ENCODE measurements at places on chromosomes 6 and 20.
A peak's percentile ranks its signal among the peaks of the same experiment; 100 is the strongest.

DNA sequence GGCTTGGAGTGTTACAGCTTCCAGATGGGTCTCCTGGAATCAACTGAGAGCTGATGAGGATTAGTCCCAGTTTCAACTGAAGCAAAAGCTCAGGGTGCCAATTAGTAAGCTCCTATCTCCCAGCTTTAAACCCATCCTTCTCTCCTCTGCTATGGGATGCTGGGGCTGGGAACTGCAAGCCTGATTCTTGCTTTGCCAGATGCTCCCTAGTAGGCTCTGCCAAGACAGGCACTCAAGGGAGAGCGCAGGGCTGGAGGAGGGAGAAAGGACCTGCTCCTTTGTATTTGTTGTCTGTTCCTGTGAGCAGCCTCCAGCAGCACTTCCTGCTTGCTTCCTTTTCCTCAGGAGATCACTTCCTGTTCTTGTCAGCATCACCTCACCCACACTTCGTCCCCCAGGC lies 309.7 kb downstream of the KIF16B start:
- peak; percentile 25 for DNase-seq

GRCh38 chr6:104332364-104332763 lies 527.4 kb downstream of the HACE1 start:
- DNase-seq = no peak

DNA sequence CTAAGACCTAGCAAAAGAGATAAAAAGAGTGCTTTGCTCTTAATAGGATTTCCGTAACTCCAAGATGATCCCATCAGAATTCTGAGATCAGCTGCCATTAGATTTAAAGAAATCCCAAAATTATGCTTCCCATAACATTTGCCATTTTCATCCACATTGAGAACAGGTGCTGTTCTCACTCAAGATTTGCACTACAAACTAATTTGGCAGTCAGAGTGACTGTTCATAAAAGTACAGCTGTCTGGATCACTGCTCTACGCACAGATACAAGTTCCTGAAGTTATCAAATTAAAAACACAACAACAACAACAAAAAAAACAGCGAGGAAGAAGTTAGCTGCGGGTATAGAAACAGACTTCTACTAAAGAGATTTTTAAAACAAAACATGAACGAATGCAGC lies 58.1 kb downstream of the ASCC3 start:
- DNase-seq = no peak

DNA sequence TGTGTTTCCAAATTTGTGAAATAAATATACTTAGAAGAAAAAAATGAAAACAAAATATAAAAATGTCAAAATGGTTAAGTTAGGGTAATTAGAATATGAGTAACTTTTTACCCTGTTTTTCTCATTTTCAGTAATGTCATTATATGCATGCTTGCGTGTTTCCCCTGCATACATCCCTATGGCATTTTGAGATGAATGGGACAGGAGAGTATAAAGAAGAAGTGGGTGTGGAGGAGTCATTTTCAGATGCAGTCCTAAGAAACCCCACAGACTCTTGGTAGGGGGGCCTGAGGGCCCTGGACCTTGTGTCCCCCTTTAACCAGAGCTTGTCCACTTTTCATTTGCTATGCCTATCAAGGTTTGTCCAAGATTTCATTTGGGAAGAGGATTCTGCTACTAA lies 77.2 kb downstream of the FOXO3 start:
- DNase-seq = no peak

GRCh38 chr6:82062219-82062618 lies 185.3 kb downstream of the IBTK start:
- no peak for DNase-seq

DNA sequence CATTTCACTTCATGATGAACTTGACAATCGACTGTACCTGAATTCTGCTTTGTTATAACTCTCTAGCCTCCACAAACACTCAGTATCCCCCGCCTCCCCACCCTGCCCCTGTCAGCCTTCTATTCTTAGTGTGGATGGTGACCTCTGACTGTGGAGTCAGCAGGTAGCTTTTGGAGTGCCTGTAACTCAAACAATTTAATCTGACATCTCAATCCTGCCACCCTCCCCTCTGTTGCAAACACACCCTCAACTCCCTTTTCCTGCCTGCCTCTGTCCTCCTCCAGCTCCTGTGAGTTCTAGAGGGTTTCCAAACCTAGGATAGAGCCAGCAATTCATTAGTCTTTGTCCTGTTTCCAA lies 20.3 kb downstream of the DAAM2 start:
- DNase-seq = no peak

GRCh38 chr6:43516367-43516696 lies 394 bp downstream of the YIPF3 start:
- no peak for DNase-seq

- no peak for DNase-seq
These were observed 8.9 kb upstream of the DDR1 start for GRCh38 chr6:30875244-30876038.

- DNase-seq = no peak
These were observed 265.8 kb upstream of the GJE1 start for GRCh38 chr6:141866731-141867497.

DNA sequence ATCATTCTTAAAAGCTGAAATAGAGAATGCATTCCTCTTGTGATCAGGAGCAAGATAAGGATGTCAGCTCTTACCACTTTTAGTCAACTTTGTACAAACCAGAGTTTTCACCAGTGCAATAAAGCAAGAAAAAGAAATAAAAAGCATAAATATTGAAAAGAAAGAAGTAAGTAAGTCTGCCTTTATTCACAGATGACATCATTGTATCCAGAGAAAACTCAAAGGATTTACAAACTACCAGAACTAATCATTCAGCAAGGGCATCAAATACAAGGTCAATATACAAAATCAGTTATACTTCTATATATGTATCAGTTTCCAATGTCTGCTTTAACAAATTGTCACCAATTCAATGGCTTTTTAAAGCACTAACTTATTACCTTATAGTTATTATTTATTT lies 13.4 kb downstream of the TTLL9 start:
- no peak for DNase-seq

DNA sequence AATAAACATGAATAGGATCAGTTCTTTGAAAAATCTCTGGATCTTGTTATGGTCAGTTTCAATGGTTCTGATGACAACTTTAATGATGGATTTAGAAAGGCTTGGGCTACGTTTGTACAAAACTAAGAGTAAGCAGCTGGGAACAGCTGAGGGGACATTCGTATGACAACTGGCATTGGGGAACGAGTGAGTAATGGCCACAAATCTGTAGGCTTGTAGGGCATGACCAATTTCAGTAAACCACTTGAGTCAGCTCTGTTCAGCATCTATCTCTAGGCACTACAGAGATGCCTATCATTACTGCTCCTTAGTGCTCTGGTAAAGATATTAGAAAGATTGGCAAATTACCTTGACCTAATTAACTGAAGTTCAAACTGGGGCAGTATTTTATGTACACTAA lies 1375.6 kb downstream of the EPHA7 start:
- DNase-seq = no peak

GRCh38 chr6:132070356-132070755 lies 119.2 kb upstream of the CCN2 start:
- no peak for DNase-seq

- no peak for DNase-seq
These were observed 69.8 kb upstream of the TINAG start for GRCh38 chr6:54238396-54238795.

- no peak for DNase-seq
These were observed 32.0 kb upstream of the GJA10 start for GRCh38 chr6:89862273-89862672.

GRCh38 chr6:26412954-26413353 lies 10.9 kb downstream of the BTN3A1 start:
- no peak for DNase-seq

DNA sequence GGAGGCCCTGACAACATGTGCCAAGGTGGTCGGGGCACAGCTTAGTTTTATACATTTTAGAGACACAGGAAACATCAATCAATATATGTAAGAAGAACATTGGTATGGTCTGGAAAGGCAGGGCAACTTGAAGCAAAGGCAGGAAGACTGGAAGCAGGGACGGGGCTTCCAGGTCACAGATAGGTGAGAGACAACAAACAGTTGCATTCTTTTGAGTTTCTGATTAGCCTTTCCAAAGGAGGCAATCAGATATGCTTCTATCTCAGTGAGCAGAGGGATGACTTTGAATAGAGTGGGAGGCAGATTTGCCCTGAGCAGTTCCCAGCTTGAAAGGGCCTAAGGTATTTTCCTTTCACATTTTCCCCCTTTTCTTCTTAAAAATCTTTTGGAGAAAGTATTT lies 311.0 kb upstream of the RGS17 start:
- no peak for DNase-seq

- no peak for DNase-seq
These were observed 75.3 kb upstream of the RIPOR2 start for GRCh38 chr6:25010902-25011625.

- peak; percentile 52 for DNase-seq
These were observed 20.6 kb upstream of the SGK2 start for GRCh38 chr20:43537921-43538877.

DNA sequence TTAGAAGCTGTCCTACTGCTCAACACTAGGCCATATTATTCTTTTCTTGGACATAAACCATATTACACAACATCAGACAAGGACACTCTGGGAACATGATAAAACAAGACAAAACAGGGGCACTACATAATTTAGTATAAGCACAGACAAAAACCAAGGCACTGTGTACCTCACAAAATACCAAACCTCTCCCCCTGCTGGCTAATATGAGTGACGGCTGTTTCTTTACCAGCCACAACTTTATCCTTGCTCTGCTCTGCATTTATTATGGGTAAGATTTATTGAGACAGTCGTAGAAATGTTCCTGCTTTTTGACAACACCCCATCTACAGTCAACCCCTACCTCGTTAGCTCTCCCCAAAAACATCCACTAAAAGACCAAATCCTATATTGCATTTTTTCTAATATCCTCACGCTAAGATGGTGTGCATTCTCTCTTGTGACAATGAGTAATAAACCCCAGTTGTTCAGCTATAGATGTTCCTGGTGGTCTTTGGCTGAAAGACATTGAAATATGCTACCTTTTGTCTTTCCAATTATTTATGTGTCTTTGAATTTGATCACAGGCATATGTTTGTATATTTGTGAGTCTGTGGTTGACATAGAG lies 23.8 kb upstream of the POLR1H start:
- DNase-seq = no peak

GRCh38 chr20:23412026-23412425 lies 9.3 kb downstream of the NAPB start:
- no peak for DNase-seq

DNA sequence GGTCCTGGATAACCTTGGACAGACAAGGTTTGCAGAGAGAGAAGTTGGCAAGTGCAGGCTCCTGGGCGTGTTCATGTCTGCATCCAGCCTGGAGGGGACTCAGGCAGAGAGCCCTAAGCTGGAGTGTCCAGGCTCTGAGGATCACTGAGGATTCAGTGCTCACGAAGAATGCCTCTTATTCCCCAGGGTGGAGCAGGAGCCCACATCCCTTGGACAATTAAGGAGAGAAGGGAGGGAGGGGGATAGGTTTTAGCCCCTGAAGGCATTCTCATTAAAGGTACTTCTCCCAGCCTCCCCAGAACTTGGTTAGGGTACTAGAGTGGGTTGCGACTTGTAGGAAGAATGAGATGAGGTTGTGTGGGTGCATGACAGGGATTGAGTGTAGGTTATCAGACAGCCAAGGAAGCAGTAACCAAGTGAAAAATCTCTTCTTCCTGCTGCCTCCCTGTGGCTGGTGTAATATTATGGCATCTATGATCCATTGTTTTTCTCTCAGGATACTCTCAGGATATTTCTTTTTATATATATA lies 680 bp downstream of the HLA-DPB1 start:
- no peak for DNase-seq

GRCh38 chr20:45935416-45936046 lies 1.0 kb downstream of the PCIF1 start:
- no peak for DNase-seq

DNA sequence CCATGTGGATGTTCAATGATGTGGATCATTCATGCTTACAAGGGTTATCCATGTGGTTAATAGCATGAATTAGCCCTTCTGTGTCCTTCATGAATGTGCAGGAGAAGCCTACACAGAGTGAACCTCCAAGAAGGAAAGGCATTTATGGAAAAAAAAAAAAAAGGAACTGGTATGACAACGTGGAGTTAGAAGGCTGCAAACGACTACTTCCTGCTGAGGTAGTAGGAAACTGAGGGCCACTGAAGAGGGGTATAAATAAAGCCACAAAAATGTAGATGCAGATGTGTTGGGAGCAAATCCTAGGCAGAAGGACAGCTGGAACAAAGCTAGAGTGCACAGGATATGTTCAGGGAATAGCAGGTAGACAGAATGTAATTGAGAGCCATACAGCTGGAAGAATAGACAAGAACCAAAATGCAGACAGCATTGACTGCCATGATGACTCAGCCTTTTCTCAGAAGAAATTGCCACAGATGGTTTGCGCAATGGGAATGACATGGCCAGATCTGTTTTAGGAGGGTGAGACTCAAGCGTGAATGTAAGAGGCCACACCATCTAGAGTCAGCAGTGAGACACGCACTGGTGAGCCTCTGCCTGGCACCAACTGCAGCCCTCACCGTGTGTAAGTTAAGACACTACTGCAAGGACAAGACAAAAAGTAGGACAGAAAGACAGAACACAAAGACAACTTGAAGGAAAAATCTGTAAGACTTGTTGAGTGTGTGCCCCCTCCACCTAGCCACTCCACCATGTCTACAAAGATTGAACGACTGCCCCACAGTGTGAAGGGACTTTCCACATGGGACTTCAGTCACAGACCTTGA lies 79.8 kb downstream of the KIF13A start:
- DNase-seq = peak; percentile 97

- no peak for DNase-seq
These were observed 72.5 kb upstream of the ZNF217 start for GRCh38 chr20:53666144-53666543.

- peak; percentile 32 for DNase-seq
These were observed 40.2 kb upstream of the PXDC1 start for GRCh38 chr6:3791526-3792203.

DNA sequence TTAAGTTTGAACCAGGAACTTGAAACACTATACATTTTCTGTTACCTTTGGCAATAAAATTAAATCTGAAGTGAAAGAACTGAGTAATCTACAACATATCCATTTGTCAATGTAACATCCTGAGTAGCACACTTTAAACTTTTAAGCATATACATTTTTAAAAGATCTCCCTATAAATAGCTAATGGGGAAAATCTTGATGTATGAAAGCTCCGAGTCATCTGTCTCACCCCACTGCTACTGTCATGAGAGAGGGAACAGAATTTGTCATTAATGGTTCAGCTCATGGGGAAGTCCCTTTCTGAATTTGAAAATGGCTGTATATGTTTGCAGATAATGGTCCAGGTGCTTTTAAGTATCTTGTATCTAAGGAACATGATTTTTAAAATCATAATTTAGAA lies 55.2 kb upstream of the NOX3 start:
- no peak for DNase-seq

- DNase-seq = no peak
These were observed 88.3 kb upstream of the COL21A1 start for GRCh38 chr6:56335726-56336125.

GRCh38 chr6:166927240-166927934 lies 29.0 kb downstream of the RNASET2 start:
- DNase-seq = no peak

GRCh38 chr20:49680484-49680883 lies 33.2 kb downstream of the B4GALT5 start:
- no peak for DNase-seq
